ENCODE measurements at places on chromosomes 4 and X.

DNA sequence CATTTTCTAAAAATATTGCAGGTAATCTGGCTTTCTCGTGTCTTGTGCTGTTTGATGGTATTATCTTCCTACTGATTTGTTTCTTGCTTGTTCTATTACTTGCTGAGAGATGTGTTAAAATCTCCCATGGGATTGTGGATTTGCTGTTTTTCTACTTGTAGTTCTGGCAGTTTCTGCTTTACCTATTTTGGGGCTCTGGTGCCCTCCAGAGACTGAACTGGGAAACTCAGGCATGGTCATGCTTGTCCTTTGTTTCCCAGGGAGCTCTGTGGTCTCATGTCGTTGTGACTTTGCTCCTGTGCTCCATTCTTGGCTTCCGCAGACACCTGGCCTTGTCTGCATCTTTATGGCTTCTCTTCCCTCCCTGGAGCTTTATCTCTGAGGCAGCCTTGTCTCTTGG lies 39.5 kb downstream of the NSD2 start:
- no peak for DNase-seq

GRCh38 chr4:38759113-38759789 lies 23.5 kb downstream of the TLR10 start:
- DNase-seq, result peak; percentile 33

DNA sequence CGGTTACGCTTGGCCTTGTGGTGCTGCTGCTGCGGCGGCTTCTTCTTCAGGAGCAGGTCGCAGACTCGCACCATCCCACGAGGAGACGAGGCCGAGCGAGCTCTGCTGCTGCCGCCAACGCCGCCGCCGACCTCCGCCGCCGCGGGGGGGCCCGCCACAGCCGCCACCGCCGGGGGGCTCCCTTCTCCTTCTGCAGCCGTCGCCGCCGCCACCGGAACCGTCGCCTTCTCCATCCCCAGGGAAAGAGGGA lies 237 bp downstream of the ANKRD17 start:
- DNase-seq, result no peak

- no peak for DNase-seq
Observed at GRCh38 chrX:2824886-2825285, 3.8 kb upstream of the GYG2 start.

- no peak for DNase-seq
Observed at GRCh38 chrX:70509078-70509477, 64.4 kb downstream of the DLG3 start.

Measured in stimulated activated CD8-positive, alpha-beta memory T cell treated with anti-CD3 and anti-CD28 coated beads, Interleukin-4, amount 100 ng/mL, for 1 hour (primary cell).